ENCODE measurements at places on chromosomes 11 and 22.
A peak's percentile ranks its signal among the peaks of the same experiment; 100 is the strongest.

GRCh38 chr11:5289696-5290095 is 12.1 kb downstream of the OR51B4 start:
- DNase-seq = no peak

- DNase-seq = no peak
These were observed 73.3 kb downstream of the FAM76B start for GRCh38 chr11:95716266-95716665.

GRCh38 chr11:115391598-115391997 is 112.6 kb downstream of the CADM1 start:
- no peak for DNase-seq

DNA sequence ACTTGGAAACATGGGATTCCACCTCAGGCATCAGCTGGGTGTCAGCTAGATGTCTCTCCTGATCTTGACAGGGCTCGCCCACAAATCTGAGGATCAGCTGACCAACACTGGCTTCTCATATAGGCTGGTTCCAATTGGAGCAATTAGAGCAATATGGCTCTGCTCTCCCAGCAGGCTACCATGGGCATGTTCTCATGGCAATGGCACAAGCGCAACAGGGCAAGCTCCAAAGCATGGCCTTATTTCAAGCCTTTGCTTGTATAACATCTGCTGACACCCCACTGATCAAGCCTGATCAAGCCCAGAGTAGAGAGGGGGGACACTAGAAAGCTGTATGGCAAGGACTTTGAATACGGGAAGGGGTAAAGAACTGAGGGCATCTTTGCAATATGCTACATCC is 40.7 kb upstream of the SPATA19 start:
- no peak for DNase-seq

DNA sequence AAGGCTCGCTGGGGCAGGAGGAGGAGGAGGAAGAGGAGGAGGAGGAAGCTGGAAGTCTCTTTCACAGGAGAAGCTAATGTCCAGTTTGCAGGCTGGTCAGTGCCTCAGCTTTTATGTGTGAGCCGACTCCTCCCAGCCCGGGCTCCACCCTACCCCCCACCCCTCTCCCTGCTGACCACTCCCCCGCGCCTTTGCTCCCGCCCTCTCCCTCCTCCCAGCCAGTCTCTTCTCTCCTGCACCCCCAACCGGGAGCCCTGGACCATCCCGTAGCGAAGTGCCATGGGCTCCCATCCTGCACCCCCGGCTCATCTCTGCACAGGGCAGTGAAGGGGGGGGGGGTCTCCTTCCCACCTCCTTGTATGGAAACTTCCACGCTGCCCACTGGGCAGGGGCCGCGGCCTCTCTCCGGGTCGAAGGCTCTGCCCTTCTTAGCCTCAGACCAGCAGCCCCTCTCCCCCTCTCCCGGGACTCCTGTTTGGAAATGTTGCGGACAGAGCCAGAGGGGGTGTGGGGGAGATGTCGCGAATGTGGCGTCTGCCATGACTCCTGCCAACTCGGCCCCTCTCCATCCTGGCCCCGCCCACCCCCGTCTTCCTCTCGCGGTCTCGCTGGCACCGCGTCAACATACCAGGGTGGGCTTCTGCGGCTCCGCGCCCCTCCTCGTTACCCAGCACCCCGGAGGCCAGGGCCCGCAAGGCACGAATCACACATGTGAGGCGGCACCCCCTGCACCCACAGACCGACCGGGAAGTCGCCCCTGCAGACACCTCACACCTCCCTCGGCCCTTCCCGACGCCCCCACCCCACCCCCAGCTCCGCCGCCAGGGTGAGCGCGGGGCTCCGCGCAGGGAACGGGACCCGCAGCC is 1.8 kb downstream of the IGF2 start:
- peak; percentile 99 for DNase-seq
